EH (cell line): ENCODE measurements at places on chromosomes 2 and 18.
A peak's percentile ranks its signal among the peaks of the same experiment; 100 is the strongest.

DNA sequence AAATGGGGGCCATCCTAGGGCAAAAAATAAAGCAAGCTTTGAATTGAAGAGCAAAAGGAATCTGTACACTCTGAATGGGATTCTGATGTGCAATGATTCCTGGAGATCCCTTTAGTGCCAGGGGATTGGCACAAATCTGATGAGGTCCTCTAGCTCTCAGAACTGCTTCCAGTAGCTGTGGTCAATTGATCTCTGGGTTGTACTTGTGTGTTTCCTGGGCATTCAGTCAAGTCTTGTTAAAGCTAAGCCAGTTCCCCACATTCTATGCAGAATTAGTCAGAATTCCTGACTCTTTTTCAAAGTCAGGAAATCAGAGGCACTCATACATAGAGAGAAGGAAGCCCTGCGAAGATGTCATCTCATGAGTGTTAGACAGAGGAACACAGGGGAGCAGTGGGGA, 161.3 kb downstream of the DNER start:
- peak; percentile 45 for DNase-seq

GRCh38 chr2:209870067-209870466, 98.4 kb downstream of the UNC80 start:
- no peak for DNase-seq

DNA sequence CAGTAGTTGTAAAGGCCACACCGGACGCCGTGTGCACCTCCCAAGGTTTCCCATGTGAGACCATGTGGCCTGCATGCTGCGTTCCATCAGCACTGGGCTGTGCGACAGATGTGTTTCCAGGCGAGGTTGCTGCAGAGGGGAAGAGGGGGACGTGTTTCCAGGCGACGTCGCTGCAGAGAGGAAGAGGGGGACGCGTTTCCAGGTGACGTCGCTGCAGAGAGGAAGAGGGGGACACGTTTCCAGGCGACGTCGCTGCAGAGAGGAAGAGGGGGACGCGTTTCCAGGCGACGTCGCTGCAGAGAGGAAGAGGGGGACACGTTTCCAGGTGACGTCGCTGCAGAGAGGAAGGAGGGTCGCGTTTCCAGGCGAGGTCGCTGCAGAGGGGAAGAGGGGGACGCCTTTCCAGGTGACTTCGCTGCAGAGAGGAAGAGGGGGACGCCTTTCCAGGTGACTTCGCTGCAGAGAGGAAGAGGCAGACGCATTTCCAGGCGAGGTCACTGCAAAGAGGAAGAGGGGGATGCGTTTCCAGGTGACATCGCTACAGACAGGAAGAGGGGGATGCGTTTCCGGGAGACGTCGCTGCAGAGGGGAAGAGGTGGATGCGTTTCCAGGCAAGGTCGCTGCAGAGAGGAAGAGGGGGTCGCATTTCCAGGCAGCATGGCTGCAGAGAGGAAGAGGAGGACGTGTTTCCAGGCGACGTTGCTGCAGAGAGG, 24.5 kb downstream of the NFATC1 start:
- no peak for DNase-seq

DNA sequence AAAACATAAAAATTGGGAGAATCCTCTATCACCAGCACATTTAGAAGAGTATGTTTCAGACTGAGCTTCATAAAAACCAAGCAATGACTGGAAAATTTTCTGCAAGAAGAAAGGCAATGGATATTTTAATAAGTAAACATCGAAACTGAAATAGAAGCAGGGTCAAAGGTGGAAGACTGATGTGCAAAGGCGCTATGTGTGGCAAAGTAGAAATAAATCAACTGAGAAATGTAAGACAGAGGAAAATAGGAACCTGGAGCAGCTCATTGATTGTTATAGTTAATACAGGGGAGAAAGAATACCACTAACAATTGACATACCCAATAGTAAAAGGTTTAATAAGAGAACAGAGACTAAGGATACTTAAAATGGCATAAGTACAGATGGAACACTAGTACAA, 818.4 kb downstream of the SOCS6 start:
- DNase-seq = no peak

GRCh38 chr2:64932371-64933216, 56.6 kb upstream of the SLC1A4 start:
- no peak for DNase-seq

DNA sequence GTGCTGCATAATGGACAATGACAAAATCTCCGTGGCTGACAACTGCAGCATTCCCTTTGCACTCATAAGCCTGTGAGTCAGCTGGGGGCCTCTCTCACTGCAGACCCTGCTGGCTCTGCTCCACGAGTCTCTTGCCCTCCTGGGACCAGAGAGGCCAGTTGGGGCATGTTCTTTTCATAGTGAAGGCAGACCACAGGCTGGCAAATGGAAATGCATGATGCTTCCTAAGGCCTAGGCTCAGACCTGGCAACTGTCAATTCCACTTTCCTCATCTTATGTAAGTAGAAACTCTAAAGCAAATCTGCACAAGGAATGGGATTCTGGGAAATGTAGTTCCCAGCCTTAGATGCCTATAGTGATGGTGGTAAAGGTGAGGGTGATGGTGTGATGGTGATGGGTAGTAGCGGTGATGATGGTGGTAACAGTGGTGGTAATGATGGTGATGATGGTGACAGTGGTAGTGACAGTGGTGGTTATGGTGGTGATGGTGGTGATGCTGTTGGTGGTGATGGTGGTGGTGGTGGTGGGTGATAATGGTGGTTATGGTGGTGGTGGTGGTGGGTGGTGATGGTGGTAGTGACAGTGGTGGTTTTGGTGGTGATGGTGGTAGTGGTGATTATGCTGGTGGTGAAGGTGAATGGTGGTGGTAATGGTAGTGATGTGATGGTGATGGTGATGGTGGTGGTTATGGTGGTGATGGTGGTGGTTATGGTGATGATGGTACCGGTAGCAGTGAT, 185.8 kb upstream of the ARL4C start:
- peak; percentile 40 for DNase-seq

GRCh38 chr18:12569791-12570190, 88.1 kb downstream of the SPIRE1 start:
- DNase-seq = no peak

GRCh38 chr2:236112466-236112865, 55.7 kb downstream of the GBX2 start:
- no peak for DNase-seq

- DNase-seq = peak; percentile 33
Observed at GRCh38 chr18:22606563-22607283, 189.0 kb upstream of the CTAGE1 start.

GRCh38 chr2:99562516-99562915, 72.7 kb upstream of the REV1 start:
- peak; percentile 74 for DNase-seq

- DNase-seq = no peak
Observed at GRCh38 chr2:66435963-66436362, 1.0 kb downstream of the MEIS1 start.

DNA sequence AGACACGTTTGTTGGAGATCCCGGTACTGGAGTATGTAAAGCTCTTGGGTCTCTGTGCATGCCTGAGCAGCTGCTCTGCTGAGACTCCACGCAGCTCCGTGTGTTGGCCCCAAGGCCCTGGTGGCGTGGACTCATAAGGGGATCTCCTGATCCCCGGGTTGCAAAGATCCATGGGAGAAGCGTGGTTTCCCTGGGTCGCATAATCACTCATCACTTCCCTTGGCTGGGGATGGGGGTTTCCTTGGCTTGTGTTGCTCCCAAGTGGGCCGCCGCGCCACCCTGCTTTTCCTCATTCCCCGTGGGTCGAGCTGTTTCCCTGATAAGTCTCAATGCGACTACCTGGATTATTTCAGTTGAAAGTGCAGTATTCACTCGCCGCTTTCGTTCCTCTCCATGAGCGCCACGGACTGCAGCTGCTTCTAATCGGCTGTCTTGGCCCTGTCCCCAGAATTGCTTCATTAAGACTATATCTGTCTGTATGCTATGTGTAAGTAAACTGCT, 76.0 kb downstream of the EPC2 start:
- DNase-seq = peak; percentile 18

GRCh38 chr18:13019301-13019700, 28.1 kb downstream of the CEP192 start:
- no peak for DNase-seq

- DNase-seq = no peak
Observed at GRCh38 chr18:53843113-53843760, 381.2 kb downstream of the MBD2 start.

GRCh38 chr2:169026056-169026455, 5.1 kb downstream of the ABCB11 start:
- DNase-seq = no peak

DNA sequence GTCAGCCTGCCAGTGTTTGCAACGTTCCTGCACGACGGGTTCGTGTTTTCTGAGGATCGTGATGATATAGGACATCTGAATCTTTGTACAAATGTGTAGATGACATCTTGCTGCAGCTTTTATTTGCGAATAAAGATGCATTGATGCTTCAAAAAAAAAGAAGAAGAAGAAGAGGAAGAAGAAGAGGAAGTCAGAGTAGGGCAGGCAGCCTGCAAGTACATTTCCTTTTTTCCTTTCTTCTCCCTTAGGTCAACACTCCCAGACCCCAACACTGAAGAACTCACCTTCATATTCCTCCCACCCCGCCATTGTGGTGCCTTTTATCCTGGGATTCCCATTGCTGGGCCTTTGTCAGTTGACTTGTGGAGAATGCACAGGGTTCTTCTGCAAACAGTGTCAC, 91.5 kb downstream of the FHOD3 start:
- no peak for DNase-seq

DNA sequence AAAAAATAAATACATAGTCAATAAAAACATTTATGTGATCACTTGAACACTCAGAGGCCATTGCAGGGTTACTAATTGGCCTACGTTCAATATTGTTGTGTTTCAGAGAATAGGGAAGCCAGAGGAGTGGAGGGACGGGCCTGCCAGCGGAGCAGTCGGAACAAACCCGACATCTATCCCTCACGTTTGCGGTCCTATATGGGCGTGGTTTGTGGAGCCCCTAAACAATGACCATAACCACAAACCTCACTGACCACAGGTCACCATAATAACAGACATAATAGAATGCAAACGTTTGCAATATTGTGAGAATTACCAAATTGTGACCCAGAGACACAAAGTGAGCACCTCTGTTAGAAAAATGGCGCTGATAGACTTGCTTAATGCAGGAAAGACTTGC, 19.5 kb upstream of the ZNF516 start:
- DNase-seq = no peak

DNA sequence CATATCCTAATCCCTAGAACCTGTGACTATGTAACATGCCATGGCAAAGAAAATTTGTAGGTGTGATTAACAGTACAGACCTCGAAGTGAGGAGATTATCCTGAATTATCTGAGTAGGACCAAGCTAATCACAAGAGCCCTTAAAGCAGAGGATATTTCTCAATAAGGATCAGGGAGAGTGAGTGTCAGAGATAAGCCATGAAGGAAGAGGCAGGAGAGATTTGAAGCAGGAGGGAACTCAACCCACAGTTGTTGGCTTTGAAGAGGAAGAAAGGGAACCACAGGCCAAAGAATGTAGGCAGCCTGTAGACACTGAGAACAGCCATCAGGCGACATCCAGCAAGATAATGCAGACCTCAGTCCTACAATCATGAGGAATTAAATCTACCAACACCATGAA, 229.3 kb downstream of the NBAS start:
- no peak for DNase-seq

- DNase-seq = no peak
Observed at GRCh38 chr2:9303528-9304225, 97.1 kb downstream of the ASAP2 start.

DNA sequence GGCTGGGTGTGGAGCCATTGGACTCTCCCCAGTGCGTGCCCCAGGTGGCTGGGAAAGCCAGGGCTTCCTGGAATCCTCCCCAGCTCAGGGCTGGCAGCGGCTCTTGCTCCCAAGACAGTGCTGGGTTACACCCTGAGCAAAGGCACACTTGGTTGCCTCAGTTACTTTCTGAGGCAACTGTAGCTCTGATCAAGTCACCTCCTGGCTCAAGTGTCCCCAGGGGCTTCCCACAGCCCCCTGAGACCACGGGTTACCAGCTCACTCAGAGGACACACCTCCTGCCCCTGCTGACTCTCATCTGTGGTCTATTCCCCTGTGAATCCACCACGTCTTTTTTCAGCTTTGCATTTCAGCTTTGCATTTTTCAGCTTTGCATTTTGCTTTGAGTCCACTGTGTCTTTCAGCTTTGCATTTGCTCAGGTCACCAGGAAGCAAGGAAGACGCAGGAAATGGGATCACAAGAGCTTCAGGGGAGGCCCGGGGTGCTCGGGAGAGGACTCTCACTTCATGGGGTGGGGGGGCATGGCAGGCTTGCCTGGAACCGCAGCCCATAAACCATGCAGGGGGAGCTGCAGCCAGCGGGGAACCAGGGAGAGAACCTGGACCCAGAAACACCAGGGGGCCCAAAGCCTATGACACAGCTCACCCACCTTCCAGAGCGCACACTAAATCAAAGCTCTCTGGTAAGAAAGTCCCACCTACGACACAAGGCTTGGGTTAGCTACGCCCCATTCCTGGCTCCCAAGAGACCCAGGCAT, 138.0 kb upstream of the ASB18 start:
- no peak for DNase-seq

GRCh38 chr2:70987386-70987785, 7.3 kb downstream of the TEX261 start:
- DNase-seq = no peak

DNA sequence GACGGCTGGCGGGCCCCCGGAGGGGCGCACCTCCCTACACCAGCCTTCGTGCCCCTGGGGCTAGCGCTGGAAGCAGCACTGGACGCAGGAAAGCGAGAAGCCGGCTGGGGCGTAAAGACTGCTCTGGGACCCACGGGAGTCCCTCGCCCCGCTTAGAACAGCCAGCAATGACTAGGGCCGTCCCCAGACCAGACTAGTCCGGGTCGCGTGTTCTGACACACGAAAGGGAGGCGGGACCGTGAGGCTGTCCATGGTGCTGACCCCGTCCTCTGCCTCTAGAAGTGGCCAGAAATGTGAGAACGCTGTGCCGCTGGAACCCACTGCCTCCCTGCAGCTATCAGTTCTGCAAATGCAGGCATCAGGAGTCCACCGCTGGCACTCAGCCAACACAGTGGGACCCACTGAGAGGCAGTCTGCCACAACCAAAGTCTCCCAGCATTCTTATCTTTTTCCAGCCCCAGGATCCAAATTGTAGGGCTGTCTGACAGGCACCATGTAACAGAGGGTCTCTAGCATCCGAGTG, at the start of gene UCN:
UCN (minus strand) TSS at position 87 of the 523 bp plus-strand sequence. CDS start 550 bp downstream, outside the sequence.
- DNase-seq = peak; percentile 59

- DNase-seq = no peak
Observed at GRCh38 chr2:68163641-68164040, 6.0 kb downstream of the PNO1 start.

DNA sequence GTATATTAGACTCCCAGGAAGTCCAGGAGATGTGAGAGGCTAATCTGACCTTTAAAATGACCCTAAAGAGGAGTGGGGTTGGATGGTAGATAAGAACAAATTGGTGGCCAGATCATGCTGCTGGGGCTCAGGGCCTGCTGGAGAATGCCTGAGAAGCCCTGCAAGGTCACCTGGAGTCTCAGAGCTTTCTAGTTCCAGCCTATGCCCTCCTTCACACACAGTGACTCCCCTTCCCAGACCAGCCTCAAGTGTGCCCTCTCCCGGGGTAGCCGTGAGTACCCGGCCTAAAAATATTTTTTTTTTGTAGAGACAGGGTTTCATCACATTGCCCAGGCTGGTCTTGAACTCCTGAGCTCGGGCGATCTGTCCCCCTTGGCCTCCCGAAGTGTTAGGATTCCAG, 44.2 kb upstream of the FZD5 start:
- DNase-seq = no peak
